Stimulated activated CD4-positive, alpha-beta T cell treated with anti-CD3 and anti-CD28 coated beads, TNF-alpha, amount 100 ng/mL, for 24 hours (primary cell): ENCODE measurements at places on chromosomes 11 and 22.

- DNase-seq, result no peak
Measured at GRCh38 chr22:42171417-42171816, 40.8 kb upstream of the CYP2D6 start.

DNA sequence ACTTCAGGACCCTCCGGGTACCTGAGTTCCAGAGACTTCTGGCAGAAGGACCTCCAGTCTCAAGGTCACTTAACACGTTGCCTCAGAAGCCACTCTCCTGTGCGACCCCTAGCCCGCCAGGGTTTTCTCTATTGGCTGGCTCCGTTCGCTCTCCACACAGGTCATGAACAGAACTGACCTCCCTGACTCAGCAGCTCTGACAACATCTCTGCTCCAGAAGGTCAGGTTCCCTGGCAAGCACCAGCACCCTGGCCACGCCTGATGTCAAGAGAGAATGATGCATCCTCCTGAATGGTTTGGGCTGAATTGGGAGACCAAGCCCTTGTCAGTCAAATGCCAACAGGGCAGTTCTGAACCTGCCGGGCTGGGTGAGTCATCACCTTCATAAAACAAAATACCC, 84.3 kb upstream of the TMEM45B start:
- no peak for DNase-seq

GRCh38 chr11:113521737-113522517, 46.7 kb upstream of the DRD2 start:
- no peak for DNase-seq

DNA sequence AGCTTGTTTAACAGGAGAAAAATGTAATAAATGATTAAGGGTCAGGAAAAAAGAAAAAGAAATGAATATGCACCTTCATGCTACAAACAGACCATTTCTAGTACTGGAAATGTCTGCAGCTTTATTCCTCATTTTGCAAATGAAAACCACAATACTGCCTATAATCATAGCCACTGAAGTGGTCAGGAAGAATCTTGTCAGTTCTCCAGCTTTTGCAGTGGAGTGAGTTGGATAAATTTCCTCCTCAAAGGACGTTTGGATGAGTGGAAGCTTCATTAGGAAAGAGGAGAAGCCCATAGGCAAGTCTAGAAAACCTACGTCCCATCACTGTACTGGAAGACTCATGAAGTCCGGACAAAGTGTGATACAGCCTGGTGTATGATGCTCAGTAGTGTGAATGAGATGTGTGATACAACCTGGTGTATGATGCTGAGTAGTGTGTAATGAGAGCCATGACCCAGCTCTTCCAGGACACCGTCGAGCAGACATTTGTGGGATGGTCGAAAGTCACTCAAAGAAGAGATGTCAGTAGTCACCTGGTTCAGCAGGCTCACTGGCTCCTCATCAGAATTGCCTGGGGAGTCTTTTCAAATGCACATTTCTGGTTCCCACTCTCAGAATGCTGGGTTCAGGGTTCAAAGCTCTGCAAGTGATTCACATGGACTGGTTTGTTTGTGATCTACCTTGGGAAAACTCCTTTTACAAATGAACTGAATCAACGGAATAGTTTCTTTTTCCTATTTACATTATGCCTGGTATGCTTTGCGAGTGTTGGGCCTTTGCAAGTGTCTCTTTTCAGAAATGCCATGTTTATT, 101.3 kb downstream of the PDHX start:
- no peak for DNase-seq

DNA sequence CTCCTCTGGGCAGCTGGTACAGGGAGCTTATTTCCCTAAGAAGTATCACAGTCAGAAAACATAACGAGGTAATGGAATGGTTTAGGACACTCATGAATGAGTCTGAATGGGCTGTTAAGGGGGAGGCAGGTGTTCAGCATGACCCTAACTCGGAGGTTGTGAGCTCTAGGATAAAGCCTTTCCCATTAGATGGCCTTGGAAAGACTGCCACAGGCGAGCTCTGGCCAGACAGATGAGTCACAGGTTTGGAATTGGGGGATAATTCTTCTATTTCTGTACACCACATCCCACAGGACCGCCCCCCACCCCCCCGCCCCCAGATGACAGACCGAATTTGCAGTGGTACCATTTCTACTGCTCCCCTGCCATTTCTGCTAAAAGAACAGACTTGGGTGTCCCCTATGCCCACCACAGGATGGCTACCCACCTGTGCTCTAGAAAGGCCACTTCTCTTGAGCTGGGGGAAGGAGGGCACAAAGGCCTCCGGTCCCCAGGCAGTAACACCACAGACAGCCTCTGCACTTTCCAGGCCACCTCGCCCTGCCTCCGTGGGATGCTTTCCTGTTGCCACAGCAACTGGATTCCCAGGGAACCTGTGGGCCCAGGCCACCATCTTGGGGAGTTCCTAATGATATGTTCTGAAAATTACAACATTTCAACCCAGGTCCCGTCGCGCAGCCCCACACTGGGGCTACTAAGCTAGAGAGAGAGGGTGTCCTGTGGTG, 76.7 kb downstream of the TRIM29 start:
- DNase-seq, result no peak

GRCh38 chr11:130711193-130711592, 205.1 kb downstream of the SNX19 start:
- no peak for DNase-seq

DNA sequence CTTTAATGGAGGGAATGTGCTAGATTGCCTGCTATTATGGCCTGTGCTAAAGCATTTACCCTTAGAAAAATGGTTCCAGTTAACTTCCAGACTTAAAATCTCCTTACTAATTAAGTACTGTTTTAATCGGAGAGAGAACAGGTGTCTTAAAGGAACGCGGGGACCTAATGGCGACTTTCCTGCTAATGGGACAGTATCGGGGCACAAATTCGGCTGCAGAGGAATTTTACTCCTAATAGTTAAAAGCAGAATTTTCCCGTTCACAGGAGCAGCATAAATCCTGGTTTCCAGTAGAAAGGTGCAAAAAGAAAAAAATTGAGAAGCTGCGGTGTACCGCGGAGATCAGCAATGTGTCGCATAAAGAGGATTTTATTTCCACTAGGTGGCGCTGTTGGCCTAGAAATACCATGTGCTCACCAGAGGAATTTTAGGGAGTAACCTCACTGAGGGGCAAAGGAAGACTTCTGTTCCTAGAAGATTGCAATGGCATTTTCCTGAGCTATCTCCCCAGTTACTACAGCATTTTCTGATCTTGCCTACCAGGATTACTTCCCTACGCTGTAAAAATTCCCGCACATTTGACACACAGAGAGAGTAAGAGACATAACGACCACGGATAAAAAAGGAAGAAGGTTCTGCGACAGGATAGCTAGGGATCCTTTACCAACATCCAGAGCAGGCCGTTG, 44.5 kb downstream of the ZNF280B start:
- peak; percentile 42 for DNase-seq

DNA sequence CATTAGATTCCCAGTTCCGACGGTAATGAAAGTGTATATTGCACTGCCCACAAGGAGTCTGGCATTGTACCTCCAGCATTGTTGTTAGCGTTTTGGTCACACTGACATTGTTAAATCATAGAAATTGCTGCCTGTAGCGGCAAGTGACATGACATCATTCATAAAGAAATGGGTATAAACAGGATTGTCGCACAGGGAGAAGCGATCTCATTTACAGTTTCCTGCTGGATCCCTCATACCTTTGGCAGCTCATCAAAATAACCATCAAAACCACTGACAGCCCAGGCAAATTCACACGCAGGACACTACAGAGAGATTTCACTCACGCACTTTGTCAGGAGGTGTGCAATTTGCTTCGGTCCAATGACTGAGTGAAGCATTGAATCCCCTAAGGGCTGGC, 3.5 kb downstream of the HTR3B start:
- DNase-seq, result no peak

DNA sequence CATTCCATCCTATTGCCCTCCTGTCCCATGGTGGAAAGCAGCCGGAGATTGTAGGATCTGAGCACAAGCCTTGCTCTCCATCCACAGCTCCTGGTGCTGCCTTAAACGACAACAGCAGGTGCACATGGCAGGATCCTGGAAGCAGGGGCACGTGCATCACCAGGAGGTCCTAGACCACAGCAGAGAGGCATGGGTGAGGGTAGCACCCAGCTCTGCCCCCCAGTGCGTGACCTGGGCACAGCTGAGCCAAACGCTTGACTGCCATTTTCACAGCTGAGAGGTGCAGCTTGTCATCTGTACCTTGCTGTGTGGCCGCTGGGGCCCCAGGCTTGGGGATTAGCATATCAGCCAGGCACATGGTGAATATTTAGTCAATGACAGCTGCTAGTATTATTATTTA, 92.7 kb downstream of the NTM start:
- DNase-seq, result no peak

GRCh38 chr11:68997124-68997994, 15.7 kb downstream of the MRGPRF start:
- DNase-seq, result no peak

DNA sequence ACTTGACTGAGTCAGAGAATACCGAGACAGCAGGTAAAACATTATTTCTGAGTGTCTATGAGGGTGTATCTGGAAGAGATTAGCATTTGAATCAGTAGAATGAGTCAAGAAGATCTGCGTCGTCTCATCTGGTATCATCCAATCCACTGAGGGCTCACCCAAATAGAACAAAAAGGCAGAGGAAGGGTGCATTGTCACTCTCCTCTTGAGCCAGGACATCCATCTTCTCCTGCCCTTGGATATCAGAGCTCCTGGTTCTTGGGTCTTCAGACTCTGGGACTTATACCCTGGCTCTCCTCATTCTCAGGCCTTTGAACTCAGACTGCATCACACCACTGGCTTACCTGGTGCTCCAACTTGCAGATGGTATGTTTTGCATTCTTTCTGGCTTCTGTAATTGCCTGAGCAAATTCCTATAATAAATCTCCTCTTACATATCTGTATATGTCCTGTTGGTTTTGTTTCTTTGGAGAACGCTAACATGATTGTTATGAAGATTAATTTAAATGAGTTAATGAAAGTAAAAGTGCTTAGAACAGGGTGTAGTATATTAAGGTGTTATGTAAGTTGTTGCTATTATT, 49.3 kb downstream of the ME3 start:
- no peak for DNase-seq

DNA sequence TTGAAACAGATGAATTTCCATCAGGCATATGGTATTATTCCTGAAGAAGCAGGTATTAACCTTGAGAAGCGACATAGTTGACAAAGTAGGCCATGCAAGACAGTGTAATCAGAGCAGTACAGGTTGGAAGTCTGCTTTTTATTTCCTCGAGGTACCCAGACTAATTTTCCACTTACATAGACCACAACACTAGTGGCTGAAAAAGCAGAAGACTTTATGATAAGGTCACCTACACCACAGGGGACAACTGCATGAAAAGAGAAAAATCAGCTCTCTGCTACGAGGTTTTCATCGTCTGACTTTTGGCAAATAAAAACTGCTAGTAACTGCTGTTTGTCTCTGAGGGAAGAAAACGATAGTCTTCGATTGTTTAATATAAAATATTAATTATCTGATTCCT, 77.5 kb downstream of the CNTN5 start:
- DNase-seq, result no peak

DNA sequence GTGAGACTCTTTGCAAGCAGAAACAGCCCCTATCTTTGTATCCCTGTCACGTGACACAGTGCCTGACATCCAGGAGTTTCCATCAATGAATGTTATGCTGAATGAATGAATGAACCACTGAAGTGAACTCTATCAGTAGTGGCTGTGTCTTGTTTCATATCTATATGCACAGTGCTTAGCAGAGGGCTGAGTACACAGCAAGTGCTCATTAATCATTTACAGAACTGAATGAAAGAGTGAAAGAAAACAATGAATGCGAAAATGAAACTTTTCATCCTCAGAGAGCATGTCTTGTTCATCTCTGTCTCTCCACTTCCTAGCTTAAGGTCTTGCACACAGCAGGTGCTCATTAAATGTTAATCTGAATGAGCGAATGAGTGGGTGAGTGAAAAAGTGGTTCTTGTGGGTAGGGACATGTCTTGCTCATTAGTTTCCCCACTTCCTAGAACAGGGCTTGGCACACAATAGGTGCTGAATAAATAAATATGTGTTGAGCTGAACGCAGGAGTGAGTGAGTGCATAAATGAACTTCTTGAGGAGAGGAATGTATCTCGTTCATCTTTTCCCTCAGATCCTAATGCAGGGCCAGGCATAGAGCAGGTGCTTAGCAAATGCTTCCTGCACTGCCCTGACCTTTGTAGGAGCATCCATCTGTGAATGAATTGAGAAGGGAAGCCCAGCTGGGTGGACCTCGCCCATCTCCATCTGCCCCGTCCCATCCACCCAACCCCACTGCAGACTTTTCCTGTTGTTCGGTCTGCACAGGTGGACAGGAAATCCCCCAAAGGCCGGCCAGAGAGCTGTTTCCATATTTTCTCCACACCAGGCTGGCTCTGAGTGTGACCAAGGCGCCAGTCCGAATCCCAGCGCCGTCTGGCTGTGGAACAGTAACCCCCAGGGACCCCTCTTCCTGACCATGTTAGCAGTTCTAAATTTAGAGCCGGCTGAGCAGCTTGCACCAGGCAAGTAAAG, 113.4 kb upstream of the CRYBB3 start:
- no peak for DNase-seq

DNA sequence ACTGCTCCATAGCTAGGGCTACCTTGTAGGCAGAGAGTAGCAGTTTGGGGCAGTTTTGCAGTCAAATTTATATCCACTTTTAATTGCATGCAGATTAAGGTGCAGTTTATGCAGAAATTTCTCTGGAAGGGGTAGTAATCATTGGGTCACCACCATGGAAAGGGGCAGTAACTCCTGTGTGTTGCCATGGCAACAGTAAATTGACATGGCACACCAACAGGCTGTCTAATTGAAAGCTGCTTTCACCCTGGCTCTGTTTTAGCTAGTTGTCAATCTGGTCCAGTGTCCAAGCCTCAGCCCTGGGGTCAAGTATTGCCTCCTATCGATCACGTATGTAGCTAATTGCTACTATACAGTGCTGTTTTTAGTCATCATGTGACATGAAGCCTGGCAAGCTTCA, 786.1 kb upstream of the CNTN5 start:
- DNase-seq, result no peak

DNA sequence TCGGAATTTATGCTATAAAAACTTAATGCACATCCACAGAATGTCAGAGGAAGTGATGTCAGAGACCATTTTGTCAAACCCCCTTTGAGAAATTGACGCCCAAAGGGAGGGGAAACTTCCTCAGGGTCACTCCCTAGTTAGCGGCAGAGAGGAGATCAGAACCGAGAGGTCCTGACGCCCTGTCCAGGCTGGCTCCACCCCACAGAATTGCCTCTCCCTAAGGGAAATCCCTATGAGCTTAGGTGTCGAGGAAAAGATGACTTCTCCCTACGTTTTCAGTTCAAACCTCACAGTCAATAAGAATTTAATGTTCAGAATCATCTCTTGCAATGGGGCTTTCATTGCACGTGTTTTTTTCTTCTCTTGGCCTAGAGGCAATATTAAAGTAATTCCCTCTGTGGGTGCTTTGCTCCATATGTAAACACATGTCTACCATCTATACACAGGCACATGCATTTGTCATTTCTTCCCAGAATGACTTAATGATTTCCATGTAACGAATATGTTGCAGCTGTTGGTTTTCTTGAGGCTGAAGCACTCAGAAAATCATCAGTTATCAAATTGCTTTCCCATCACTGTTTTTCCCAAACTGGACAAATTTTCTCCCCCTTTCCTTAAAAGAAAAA, 148.7 kb upstream of the TIMP3 start:
- DNase-seq, result no peak
